Activated CD8-positive, alpha-beta memory T cell treated with anti-CD3 and anti-CD28 coated beads, Interleukin-2, amount 50 U/mL, for 48 hours (primary cell): ENCODE measurements at places on chromosomes 3 and 15.

- DNase-seq: no peak
These were observed 39.6 kb downstream of the SEMA6D start for GRCh38 chr15:47756872-47757271.

DNA sequence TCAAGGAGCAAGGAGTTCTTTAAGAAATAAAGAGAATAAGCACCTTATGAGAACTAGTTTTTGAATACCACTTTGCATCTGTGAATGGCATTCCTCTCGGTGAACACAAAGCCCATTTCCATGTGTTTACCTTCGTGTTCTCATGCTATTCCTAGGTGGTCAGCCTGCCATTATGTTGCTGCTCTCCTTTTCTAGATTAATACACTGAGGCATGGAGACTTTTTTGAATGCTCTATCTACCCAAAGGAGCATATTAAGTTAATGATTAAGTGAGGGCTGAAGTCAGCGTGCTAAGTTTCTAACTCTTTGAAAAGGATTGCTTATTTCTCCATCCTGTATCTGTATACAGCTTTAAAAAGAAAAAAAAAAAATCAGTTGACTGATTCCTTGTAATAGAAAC is 394.5 kb downstream of the MECOM start:
- no peak for DNase-seq

DNA sequence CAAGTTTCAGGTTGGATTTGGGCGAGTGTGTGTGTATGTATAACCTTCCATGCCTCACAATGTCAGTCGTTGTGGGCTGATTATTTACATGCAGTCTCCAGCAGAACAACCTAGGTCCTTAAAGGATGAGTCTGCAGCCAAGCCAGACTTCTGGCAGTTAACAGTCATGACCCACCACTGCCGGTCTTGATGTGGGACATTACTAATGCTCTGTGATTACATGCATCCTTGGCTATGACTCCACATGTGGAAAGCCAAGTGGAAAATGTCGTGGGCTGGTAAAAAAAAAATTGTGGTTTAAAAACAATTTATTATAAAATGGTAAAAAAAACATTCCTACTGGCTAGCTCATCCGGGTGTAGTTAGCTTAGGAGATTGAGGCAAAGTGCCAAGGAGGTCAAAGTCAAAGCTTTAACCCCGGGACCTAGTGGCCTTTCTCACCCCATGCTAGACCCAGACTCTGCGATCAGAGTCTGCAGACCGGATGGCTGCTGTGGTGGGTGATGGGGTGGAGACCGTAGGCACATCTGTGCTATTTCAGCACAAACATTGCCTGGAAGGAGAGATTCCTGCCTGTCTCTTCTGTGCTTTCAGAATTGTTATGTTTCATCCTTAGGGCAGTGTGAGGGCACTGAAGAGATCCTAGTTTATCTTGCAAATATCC is 6.8 kb downstream of the RARRES1 start:
- no peak for DNase-seq

- no peak for DNase-seq
These were observed 113.1 kb downstream of the NUP210 start for GRCh38 chr3:13307041-13307440.

DNA sequence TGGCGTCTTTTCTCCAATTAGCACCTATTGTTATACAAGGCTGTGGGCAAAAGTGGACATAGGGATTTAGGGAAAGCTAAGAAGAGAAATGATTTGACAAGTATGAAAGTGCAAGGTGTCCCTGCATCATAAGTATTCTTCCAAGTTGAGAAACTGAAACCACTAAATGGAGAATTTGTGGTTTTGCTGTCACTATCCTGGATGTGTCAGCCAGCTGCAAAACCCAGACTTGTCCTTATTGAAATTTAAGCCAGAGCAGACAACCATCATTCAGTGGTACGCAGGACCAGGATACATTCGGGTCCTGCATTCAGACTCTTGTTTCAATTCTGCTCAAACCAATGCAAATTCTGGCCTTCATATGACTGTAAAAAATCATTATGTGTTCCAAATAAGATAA is 384.8 kb upstream of the TGFBR2 start:
- no peak for DNase-seq

GRCh38 chr15:99343208-99343607 is 91.9 kb downstream of the LRRC28 start:
- DNase-seq: no peak

- no peak for DNase-seq
These were observed 36.7 kb upstream of the CTDSPL start for GRCh38 chr3:37824954-37825328.

- DNase-seq: no peak
These were observed 233.5 kb upstream of the DCBLD2 start for GRCh38 chr3:99134986-99135385.

- DNase-seq: no peak
These were observed 40.8 kb upstream of the EIF5A2 start for GRCh38 chr3:170949211-170949610.

GRCh38 chr15:71328453-71328852 is 213.2 kb downstream of the THSD4 start:
- DNase-seq: no peak

- DNase-seq: no peak
These were observed 47.0 kb downstream of the ZBTB20 start for GRCh38 chr3:115099986-115100571.

DNA sequence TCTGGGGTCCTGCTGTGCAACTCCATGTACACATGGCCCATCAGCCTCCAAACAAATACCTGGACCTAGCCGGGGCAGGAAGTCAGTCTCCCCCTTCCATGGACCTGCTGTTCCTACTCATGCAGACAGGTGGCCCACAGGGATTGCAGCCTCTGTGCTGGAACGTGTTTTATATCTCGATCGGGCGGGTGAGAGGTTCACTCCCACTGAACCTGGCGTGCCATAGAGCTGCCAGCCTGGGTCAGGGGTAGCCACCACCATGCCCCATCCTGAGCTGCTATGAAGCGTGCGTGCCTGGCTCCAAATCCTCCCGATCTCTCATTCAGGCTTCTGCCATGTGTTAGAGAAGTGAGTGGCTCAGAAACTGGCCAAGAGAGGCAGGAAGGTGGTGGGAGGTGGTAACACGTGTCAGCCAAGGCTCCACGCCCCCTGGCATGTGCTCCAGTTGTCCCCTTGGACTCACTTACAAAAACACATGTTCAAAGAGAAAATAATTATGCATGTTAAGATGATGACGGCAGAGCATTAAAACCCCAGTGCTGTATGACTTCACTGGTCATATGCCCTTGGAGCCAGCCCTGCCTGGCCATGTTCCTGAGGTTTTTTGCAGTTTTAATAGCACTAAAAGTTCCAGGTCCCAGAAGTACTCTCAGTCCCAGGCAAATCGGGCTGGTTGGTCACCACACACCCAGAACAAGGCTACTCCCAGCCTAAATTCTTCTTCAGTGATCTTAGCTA is 30.6 kb downstream of the CTSH start:
- DNase-seq: no peak

- DNase-seq: no peak
These were observed 184.8 kb upstream of the CHL1 start for GRCh38 chr3:11734-12133.

DNA sequence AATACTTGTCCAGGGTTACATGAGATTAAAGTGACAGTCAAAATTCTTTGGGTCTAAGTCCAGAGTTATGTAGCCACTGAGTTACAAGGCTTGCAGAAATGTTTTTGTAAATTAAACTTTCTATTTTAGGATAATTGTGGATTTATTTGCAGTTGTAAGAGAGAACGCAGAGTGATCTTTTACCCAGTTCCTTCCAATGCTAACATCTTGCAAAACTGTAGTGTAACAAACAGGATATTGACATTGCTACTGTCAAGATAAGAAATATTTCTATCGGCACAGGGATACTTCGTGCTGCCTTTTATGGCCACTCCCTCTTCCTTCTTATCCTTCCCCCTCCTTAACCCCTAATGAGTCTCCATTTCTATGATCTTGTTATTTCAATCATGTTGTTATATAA is 1022.9 kb downstream of the MCTP2 start:
- DNase-seq: no peak

GRCh38 chr3:53650424-53650823 is 156.0 kb downstream of the CACNA1D start:
- DNase-seq: no peak

DNA sequence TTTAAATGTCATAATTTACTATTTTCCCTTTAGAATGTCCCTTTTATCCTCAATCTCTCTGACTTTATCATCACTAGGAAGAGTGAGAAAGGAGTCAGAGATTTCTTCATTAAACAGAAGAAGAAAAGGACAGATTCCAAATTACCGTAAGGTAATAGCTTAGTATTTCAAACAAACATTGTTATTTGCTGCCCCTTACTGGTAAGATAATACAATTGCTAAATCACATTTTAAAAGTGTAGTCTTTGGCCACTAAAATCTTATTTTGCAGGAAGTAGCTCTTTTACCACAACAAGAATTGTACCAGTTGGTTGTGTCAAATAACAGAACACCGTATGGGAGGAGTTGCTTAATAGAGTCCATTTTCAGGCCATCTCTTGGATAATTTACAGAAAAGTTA is 53.7 kb downstream of the CGGBP1 start:
- DNase-seq: no peak

GRCh38 chr15:64224511-64224910 is 61.7 kb upstream of the PPIB start:
- DNase-seq: no peak

GRCh38 chr3:45212095-45212468 is 14.0 kb downstream of the TMEM158 start:
- DNase-seq: no peak

DNA sequence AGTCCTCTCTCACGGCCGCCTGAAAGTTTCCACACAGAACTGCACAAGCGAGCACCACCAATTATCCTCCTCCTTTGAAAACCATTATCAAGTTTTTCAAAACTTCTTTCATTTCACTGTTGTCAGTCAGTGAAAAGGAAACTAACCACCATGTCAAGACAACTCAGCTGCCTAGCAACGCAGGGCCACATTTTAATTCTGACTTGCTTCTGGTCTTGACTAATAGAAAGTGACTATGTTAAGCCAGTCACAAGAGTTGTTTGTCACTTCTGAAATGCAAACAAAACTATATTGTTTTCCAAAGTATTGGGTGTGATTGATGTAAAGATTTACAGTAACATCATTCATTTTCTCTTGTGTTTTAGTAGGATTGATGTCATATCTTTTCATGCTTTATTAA is 612.8 kb upstream of the AGTR1 start:
- DNase-seq: no peak

- DNase-seq: no peak
These were observed 14.3 kb downstream of the PARP14 start for GRCh38 chr3:122694966-122695365.
